ENCODE measurements at places on chromosomes 1 and 21.
A peak's percentile ranks its signal among the peaks of the same experiment; 100 is the strongest.

DNA sequence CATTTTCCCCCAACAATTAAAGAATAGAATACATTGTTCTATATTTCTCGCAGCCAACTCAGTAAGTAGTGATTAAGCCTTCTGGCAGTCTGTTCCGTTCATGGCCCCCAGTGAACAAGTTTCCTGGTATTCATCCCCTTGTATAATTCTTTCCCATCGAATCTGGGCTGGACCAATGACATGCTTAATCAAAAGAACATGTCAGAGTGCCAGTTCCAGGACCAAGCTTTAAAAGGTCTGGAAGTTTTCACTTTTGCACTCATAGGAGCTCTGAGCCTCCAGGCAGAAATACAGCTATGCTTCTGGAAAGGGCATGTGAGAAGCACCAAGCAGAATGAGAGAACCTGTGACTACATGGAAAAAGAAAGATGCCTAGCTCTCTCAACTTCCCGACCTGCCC lies 22.5 kb upstream of the DPYD start:
- no peak for DNase-seq

DNA sequence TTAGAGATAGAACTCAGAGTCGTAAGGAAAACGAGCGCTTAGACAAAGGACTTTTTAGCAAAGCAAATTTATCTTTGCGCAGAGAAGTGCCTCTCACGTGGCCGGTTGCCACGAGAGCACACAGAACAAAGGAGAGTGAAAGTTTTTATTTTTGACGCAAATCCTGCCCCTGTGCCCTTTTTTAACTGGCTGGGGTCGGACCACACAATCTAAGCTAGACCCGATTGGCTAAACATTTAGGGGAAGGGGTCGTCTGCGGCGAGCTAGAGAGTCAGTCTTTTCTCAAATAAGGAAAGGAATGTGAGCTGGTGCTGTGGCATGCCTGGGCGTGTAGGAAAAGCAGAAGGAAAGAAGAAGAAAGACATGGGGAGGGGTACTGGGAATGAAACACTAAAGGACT lies 2.4 kb downstream of the KRTAP10-2 start:
- no peak for DNase-seq

- DNase-seq = peak; percentile 94
Measured at GRCh38 chr1:16012590-16013219, 5.1 kb downstream of the HSPB7 start.

GRCh38 chr1:207605444-207606361 lies 39.2 kb upstream of the CR1L start:
- DNase-seq = no peak

DNA sequence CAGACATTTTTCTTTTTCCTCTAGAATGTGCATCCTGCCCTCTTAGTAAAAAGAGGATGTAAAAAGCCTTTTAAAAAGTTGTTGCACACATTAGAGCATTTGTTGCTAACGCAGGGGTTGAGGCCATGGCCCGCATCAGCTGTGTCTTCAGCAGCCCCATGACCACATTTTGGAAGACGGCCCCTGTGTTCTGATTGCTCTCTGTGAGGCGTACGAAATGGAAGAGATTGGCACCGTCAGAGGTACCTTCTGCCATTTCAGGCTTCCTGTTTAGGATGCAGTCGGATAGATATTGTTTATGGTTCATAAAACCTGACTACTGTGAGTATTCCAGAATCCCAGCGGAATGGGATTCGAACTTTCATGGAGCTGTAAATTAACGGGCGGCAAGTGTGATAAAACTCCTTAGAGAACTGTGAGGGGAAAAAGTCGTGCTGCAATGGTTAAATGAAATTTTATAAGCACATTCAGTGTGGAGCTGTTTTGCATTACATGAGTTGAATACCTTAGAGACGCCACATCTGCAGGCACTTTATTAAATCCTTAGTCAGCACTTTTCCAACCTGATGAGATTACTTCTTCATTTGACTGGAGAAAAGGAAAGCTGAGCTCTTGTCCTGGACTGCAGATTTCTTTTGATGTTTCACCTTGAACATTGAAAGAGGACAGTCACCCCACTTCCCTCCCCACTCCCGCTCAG lies 273.9 kb downstream of the TM2D1 start:
- DNase-seq = no peak

- DNase-seq = no peak
Measured at GRCh38 chr1:55861676-55862340, 646.6 kb upstream of the USP24 start.

- no peak for DNase-seq
Measured at GRCh38 chr1:73472810-73473209, 725.2 kb downstream of the LRRIQ3 start.

- no peak for DNase-seq
Measured at GRCh38 chr1:56472860-56473259, 106.5 kb downstream of the PLPP3 start.

GRCh38 chr1:109547463-109548320 lies 723 bp upstream of the GNAI3 start:
- DNase-seq = no peak

DNA sequence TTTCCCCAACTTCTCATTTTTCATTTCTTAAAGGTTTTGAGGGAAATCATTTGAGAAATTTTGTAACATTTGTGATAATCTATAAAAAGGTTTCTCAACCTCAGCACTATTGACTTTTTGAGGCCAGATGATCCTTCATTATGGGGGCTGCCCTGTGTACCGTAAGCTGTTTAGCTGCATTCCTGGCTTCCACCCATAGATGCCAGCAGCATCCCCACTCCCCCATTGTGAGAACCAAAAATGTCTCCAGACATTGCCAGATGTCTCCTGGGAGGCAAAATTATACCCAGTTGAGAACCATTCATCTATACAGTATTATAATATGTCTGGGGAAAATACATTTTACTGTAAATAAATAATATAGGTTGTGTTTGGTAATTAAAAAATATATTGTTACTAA lies 146.0 kb downstream of the PBX1 start:
- no peak for DNase-seq

GRCh38 chr1:42926235-42926878 lies 32.3 kb downstream of the SLC2A1 start:
- no peak for DNase-seq

DNA sequence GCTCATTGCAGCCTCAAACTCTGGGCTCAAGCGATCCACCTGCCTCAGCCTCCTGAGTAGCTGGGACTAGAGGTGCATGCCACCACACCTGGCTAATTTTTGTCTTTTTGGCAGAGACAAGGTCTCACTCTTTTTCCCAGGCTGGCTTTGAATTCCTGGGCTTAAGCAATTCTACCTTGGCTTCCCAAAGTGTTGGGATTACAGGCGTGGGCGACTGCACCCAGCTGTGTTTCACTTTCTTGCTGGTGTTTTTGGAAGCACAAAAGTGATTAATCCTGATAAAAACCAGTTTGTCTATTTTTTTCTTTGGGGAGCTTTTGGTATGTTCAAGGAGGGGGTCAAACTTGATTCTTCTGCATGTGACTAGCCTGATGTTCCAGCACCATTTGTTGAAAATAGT lies 19.3 kb downstream of the RNF11 start:
- DNase-seq = no peak

DNA sequence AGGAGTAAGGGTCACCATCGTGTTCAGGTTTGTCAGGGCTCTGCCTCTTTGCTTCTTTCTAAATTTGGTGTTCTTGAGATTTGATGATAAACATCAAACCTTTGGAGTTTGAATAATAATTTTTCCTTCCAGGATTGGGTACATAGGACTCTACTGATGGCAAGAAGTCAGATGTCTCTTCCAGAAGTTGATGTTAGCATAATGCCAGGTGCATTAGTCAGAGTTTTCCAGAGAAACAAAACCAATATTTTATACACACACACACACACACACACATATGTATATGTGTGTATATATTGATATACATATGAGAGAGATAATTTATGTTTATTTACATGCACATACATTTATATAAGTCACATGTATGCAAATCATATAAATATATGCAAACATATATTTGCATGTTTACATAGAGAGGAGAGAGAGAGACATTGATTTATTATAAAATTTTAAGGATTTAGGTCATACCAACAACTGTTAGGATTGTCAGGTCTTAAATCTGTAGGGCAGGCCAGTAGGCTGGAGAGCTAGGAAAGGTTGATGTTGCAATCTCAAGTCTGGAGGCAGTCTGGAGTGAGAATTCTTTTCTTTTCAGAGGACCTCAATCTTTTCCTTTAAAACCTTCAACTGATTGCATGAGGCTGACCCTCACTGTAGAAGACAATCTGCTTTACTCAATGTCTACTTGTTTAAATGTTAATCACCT lies 199.2 kb downstream of the HLX start:
- DNase-seq = no peak

DNA sequence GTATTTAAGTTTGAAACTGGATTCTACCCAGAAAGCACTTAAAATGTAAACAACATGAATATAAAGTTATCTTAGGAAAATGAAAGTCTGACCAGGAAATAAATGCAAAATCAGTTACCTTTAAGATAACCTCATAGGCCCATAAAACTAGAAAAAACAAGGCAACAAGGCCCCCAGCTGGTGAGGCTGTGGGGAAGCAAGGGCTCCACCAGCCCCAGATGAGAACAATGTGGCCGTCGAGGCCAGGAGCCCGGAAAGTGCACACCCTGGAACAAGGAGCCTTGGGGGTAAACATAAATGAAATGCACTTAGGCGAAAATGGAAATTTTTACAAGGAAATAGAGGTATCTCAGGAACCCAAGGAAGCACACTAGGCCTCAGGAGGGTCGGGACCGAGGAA lies 37.9 kb upstream of the BMP8B start:
- no peak for DNase-seq

DNA sequence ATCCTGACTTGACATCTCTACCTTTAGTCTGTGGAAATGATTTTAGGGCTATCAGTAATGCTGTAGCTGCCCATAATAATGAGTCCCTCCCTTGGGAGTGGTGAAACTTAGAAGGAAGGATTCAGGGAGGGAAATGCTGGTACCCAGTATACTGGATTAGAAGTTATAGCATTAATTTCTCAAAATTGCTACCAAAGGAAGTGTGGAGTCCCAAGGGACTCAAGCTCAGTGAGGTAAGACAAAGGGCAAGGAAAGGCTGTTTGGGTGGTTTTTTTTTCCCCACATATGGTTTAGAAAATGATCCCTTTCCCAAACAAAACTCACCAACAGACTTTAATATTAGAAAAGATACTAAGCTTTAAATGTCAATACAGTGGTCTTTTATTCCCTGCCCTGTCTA lies 99.9 kb downstream of the CD247 start:
- DNase-seq = no peak

GRCh38 chr1:178664278-178664677 lies 60.8 kb upstream of the RALGPS2 start:
- no peak for DNase-seq
